ENCODE measurements at places on chromosomes 12 and 14.
A peak's percentile ranks its signal among the peaks of the same experiment; 100 is the strongest.

GRCh38 chr12:52660934-52661499 lies 9.0 kb upstream of the KRT2 start:
- H3K27me3 ChIP-seq = peaks cover 19% of the 10 kb centered on the region
- no peak overlapping the region for H3K4me3 ChIP-seq
- no peaks in the 10 kb centered on the region for H3K36me3 ChIP-seq
- no peaks in the 10 kb centered on the region for H3K4me1 ChIP-seq
- DNase-seq = no peak

DNA sequence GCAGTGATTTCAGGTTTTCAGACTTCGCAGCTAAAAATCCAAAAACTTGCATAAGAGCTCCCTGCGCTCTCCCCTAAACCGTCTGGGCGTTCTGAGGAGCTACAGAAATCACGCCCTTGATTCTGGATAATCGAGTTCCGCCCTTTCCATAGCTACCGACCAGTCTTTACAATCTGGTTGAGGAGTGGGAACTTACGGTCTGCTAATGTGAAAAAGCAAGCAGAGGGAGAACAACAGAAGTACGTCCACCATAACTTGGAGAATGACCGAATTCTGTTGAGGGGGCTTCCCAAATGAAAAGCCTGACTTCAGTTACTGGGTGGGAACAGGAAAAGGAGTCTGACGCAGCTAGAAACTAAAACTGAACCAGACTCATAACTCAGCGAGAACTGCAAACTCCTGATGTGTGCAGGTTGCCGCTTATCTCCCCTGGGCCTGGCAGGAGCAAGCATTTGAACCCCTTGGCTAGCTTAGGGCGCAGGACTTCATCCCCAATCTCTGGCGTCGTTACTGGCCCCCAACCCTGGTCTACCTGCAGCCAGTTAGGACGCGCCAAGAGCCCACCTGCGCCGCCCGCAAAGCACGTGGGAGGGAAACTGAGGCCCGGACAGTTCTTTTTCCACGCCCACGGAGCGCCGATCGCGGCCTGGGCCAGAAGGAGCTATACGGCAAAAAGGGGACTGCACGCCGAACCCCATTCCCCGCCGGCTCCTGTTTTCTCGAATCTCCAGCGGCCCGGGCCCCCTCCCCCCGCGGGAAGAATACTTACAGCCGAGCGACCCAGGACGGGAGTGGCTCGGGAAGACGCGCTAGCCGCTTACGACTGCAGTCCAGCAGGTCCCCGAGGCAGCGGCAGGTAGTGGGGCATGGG lies 838 bp downstream of the LRIG3 start:
- peak; percentile 88 for DNase-seq
- H3K36me3 ChIP-seq = no peaks in the 10 kb centered on the region
- H3K27me3 ChIP-seq = no peaks in the 10 kb centered on the region
- H3K4me3 ChIP-seq = peak overlapping the region; percentile 90
- peaks cover 9% of the 10 kb centered on the region for H3K4me1 ChIP-seq

DNA sequence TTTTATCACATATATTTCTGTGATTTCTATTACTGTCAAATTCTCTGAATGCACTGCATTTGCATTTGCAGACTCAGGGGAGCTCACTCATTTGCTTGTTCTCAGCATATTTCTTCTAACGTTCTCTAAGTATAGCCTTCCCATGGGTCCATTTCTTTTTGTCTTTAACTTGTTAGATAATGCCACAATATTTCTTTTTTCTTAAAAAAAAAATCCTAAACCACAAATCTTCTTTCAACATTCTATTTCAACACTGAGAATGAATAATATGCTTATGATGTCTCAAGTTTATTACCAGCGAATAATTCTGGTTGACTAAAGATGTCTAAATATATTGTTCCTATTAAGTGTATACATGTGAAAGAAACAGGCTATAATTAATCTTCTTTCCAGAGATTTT lies 200.2 kb downstream of the ANO6 start:
- peaks cover 54% of the 10 kb centered on the region for H3K36me3 ChIP-seq
- H3K4me3 ChIP-seq = no peak overlapping the region
- DNase-seq = no peak
- no peak overlapping the region for H3K27ac ChIP-seq

DNA sequence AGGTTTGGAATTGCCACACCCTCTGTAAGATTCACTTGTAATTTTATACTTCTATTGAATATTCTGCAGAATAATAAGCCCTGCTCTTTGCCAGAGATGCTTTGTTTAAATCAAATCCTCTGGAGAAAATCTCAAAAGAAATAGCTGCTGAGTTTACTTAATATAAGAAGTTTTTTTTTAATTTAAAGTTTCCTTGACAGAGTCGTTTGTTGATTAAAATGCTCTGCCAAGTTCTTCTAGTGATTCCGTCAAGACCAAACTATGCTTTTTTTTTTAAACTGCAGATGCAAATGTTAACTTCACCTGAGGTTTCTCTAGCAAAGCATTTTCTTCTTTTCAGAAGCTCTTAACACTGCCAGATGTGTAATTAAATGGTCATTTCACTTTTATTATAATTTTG lies 13.4 kb upstream of the NAV3 start:
- DNase-seq = peak; percentile 65
- H3K27me3 ChIP-seq = no peaks in the 10 kb centered on the region
- H3K4me3 ChIP-seq = no peak overlapping the region
- H3K4me1 ChIP-seq = no peaks in the 10 kb centered on the region
- no peaks in the 10 kb centered on the region for H3K36me3 ChIP-seq

DNA sequence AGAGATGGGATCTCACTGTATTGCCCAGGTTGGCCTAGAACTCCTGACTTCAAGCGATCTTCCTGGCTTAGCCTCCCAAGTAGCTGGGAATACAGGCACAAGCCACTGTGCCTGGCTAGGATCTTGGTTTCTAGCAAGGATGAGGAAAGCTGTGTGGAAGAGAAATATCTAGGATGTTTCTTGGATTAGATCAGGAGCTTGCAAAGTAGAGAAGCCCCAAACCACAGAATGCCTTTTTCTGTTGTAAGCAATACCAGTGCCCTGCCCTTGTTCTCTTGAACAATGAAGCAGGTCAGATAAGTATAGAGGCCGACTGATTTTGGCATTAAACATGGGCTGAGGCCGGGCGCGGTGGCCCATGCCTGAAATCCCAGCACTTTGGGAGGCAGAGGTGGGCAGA lies 44.3 kb upstream of the STRN3 start:
- H3K4me1 ChIP-seq = no peaks in the 10 kb centered on the region
- H3K36me3 ChIP-seq = peaks cover 13% of the 10 kb centered on the region
- no peak for DNase-seq
- no peak overlapping the region for H3K27ac ChIP-seq
- no peaks in the 10 kb centered on the region for H3K27me3 ChIP-seq
- no peak overlapping the region for H3K4me3 ChIP-seq

- H3K36me3 ChIP-seq = no peaks in the 10 kb centered on the region
- H3K27me3 ChIP-seq = no peaks in the 10 kb centered on the region
- no peaks in the 10 kb centered on the region for H3K4me1 ChIP-seq
- H3K27ac ChIP-seq = no peak overlapping the region
- DNase-seq = no peak
Measured at GRCh38 chr12:68200854-68201253, 24.8 kb downstream of the IL26 start.

DNA sequence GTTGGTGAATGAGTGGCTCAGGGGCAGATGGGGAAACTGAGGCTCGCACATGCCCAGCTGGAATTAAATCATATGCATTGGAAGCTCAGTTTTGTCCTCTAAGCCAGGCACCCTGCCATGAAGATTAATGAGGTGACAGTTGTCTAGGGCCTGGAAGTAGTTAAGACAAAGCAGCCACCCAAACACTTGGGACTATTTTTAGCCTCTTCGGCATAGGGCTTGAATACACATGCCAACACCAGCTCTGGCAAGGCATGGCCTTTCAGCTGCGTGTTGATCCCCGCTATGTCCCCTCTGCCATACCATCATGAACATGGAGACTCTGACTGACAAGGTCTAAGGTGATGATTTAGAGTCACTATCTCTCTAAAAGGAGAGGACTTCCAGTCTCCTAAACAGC lies 250.2 kb downstream of the KSR2 start:
- peaks cover 2% of the 10 kb centered on the region for H3K4me1 ChIP-seq
- no peak overlapping the region for H3K4me3 ChIP-seq
- peak; percentile 25 for DNase-seq
- H3K27ac ChIP-seq = no peak overlapping the region
- H3K27me3 ChIP-seq = peaks cover 1% of the 10 kb centered on the region

GRCh38 chr12:73951956-73952703 lies 585.5 kb upstream of the ATXN7L3B start:
- H3K4me3 ChIP-seq = no peak overlapping the region
- H3K27me3 ChIP-seq = no peaks in the 10 kb centered on the region
- no peaks in the 10 kb centered on the region for H3K4me1 ChIP-seq
- H3K27ac ChIP-seq = no peak overlapping the region
- DNase-seq = no peak
- H3K36me3 ChIP-seq = no peaks in the 10 kb centered on the region

GRCh38 chr12:104942075-104942474 lies 16.0 kb downstream of the SLC41A2 start:
- H3K27ac ChIP-seq = no peak overlapping the region
- peaks cover 2% of the 10 kb centered on the region for H3K27me3 ChIP-seq
- no peak overlapping the region for H3K4me3 ChIP-seq

DNA sequence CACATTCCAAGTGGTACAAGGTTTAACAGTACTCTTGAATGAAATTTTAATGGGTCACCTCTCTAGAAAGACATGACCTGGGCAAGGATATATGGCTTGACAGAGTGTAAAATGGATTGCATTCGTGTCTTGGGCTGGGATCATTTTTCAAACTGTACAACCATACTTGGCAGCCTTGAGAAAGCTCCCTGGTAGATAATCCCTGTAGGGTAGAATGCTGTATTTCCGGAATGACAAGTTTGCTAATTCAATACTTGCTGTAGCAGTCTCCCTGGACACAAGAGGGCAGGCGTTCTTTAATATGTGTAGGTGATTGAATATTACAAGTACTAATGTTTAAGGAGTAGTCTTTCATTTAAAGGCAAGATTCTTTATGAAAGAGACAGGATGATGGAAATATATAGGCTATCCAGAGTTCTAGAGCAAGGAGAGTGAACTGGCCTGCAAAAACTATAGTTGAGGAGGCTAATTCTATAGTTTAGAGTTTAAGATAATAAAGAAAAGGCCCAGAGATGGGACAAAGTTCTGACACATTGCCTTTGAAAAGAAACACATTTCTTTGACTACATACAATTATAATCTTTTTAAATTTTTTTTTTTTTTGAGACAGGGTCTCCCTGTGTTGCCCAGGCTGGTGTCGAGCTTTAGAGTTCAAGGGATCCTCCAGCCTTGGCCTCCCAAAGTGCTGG lies 53.4 kb downstream of the PLBD1 start:
- no peaks in the 10 kb centered on the region for H3K36me3 ChIP-seq
- H3K27me3 ChIP-seq = no peaks in the 10 kb centered on the region
- peak; percentile 26 for DNase-seq
- no peak overlapping the region for H3K27ac ChIP-seq

GRCh38 chr14:94009767-94010166 lies 12.7 kb downstream of the CCDC197 start:
- H3K4me3 ChIP-seq = no peak overlapping the region
- H3K36me3 ChIP-seq = no peaks in the 10 kb centered on the region
- no peak overlapping the region for H3K27ac ChIP-seq
- DNase-seq = peak; percentile 39

All from muscle of leg (tissue), 16 donors.